ENCODE measurements at places on chromosomes 1 and 21.

- no peaks in the 10 kb centered on the region for H3K4me1 ChIP-seq
- no peaks in the 10 kb centered on the region for H3K36me3 ChIP-seq
- H3K27ac ChIP-seq: no peak overlapping the region
- no peaks in the 10 kb centered on the region for H3K27me3 ChIP-seq
- H3K4me3 ChIP-seq: no peak overlapping the region
These were observed 205.0 kb downstream of the HIVEP3 start for GRCh38 chr1:41713557-41714327.

GRCh38 chr1:223079498-223079897 is 63.5 kb downstream of the TLR5 start:
- no peak overlapping the region for H3K4me3 ChIP-seq
- H3K4me1 ChIP-seq: no peaks in the 10 kb centered on the region
- H3K27ac ChIP-seq: no peak overlapping the region
- no peak for DNase-seq
- no peaks in the 10 kb centered on the region for H3K36me3 ChIP-seq
- 0 out of 2 replicates have a peak, but pooled peaks cover 4% of the 10 kb centered on the region for H3K27me3 ChIP-seq

- no peak for DNase-seq
- no peaks in the 10 kb centered on the region for H3K4me1 ChIP-seq
- no peak overlapping the region for H3K4me3 ChIP-seq
- H3K36me3 ChIP-seq: no peaks in the 10 kb centered on the region
- H3K27ac ChIP-seq: no peak overlapping the region
These were observed 4.2 kb downstream of the SPATA21 start for GRCh38 chr1:16433030-16433429.

DNA sequence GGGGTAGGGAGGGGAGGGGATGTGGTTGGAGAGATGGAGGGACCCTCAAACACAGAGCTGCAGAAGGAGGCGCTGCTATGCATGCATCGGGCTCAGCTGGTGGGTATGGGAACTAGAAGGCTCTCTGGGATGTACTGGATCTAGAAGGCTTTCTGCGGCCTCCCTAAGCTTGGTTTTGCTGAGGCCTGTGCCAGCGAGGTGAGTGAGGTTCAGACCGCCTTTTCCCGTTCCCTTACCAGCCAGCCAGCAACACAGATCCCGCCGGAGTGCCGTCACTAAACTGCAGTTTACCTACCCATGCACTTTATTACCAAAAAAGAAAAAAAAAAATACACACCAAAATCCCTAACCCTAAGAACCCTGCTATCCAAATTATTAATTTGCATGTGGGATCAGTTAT is 180.2 kb downstream of the PRDM16 start:
- no peaks in the 10 kb centered on the region for H3K27me3 ChIP-seq
- no peaks in the 10 kb centered on the region for H3K4me1 ChIP-seq
- no peak overlapping the region for H3K27ac ChIP-seq
- H3K36me3 ChIP-seq: no peaks in the 10 kb centered on the region
- DNase-seq: no peak

- no peaks in the 10 kb centered on the region for H3K36me3 ChIP-seq
- peak within 1 kb of the TSS; percentile 45 for H3K4me3 ChIP-seq
- DNase-seq: no peak
- H3K27ac ChIP-seq: no peak within 1 kb of the TSS
These were observed at the start of gene MIXL1 for GRCh38 chr1:226223157-226223785. Gene MIXL1, plus strand, starts transcription at chr1:226223664. Its CDS starts 18 bp downstream, at chr1:226223682.

GRCh38 chr1:57111175-57111574 is 145.4 kb upstream of the C8B start:
- DNase-seq: no peak
- H3K27ac ChIP-seq: no peak overlapping the region
- H3K4me1 ChIP-seq: no peaks in the 10 kb centered on the region
- H3K4me3 ChIP-seq: no peak overlapping the region

DNA sequence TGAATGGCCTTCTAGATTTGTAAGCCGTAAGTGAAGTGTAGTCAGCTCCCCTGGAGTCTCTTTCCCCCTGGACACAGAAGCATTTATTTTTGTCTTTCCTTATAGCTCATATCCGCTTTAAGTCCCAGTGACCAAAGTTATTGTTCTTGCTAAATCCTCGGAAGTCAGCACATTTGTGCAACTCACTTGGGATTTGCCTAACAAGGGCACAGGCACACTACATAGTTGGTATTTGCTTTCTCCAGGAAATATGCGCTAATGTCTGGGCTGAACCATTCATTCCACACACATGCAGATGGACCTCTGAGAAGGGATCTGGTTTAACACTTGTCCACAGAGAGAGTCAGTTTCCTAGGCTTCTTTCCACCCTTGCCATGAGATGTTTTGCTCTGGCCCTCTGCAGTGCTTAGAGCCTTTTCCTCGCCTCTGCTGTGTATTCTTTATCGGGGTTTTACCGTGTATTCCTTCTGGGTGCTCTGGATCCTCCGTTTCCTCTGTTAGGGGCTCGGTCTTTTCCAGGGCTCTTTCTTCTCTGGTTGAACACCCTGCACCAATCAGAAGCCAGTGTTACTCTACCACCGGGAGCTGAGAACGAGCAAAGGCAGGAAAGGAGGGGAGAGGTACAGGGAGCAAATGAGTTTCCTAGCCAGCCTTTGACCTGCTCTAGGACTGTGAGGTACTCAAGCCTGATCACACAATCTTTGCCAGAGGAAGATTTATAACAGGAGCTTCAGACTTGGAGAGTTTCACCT is 72.4 kb downstream of the ABCA4 start:
- DNase-seq: no peak
- H3K27me3 ChIP-seq: no peaks in the 10 kb centered on the region
- no peak overlapping the region for H3K4me3 ChIP-seq
- H3K4me1 ChIP-seq: peaks cover 48% of the 10 kb centered on the region
- H3K27ac ChIP-seq: peak overlapping the region; percentile 88

DNA sequence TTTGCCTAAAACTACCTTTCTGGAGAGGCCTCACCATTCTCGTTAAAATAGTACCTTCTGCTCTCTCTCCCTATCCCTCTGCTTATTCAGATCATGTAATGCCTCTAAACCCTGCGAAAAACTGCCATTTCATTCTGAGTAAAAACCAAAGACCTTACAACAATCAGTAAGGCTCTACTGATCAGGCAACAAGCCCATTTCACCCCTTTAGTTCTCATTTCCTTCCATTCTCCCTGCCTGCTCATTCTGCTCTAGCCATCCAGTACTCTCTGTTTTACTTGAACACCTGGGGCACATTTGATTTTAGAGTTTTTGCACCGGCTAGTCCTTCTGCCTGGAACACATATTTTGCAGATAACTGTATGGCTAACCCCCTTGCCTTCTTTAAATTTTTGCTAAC is 187.8 kb downstream of the COQ8A start:
- H3K36me3 ChIP-seq: 0 out of 2 replicates have a peak, but pooled peaks cover 2% of the 10 kb centered on the region
- H3K4me1 ChIP-seq: no peaks in the 10 kb centered on the region
- no peak overlapping the region for H3K27ac ChIP-seq
- no peak for DNase-seq

- no peaks in the 10 kb centered on the region for H3K27me3 ChIP-seq
- peak overlapping the region; percentile 89 for H3K4me3 ChIP-seq
- H3K36me3 ChIP-seq: peaks cover 9% of the 10 kb centered on the region
- H3K4me1 ChIP-seq: peaks cover 30% of the 10 kb centered on the region
- H3K27ac ChIP-seq: peak overlapping the region; percentile 99
These were observed 1.5 kb downstream of the CSDE1 start for GRCh38 chr1:114756009-114756892.

DNA sequence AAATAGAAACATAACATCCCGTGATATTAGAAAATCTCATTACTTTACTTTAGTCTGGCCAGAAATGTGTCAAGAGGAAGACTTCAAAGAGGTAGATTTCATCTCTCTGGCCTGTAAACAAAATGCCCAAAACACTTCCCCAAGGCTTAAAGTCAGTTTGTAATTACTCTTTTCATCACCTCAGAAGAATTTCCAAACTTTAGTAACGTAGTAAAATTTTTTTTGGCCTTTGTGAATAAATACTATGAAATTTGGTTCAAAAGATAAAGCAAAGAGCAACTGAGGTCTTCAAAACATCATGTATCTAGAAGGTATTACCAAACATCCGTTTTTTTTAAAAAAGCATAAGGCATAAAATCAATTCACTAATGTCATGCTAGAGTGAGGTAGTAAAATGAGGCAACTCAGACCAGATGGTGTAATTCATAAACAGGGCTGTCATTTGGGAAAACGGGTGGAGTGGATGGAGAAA is 51.4 kb downstream of the LEPR start:
- H3K36me3 ChIP-seq: no peaks in the 10 kb centered on the region
- H3K4me1 ChIP-seq: no peaks in the 10 kb centered on the region
- H3K27me3 ChIP-seq: no peaks in the 10 kb centered on the region
- no peak for DNase-seq

GRCh38 chr1:151994956-151995355 is 1.3 kb upstream of the S100A10 start:
- H3K27ac ChIP-seq: peak overlapping the region; percentile 98
- peak; percentile 98 for DNase-seq
- peaks cover 45% of the 10 kb centered on the region for H3K4me1 ChIP-seq

GRCh38 chr1:78277253-78277652 is 213.5 kb upstream of the PTGFR start:
- H3K27ac ChIP-seq: no peak overlapping the region
- no peaks in the 10 kb centered on the region for H3K27me3 ChIP-seq
- H3K36me3 ChIP-seq: no peaks in the 10 kb centered on the region
- no peak overlapping the region for H3K4me3 ChIP-seq
- H3K4me1 ChIP-seq: no peaks in the 10 kb centered on the region
- no peak for DNase-seq

- no peak overlapping the region for H3K27ac ChIP-seq
- no peak for DNase-seq
- H3K36me3 ChIP-seq: no peaks in the 10 kb centered on the region
- H3K4me3 ChIP-seq: no peak overlapping the region
- peaks cover 7% of the 10 kb centered on the region for H3K27me3 ChIP-seq
These were observed 2.1 kb upstream of the KIF21B start for GRCh38 chr1:201025571-201026002.

- H3K36me3 ChIP-seq: no peaks in the 10 kb centered on the region
- no peak for DNase-seq
- H3K4me3 ChIP-seq: no peak overlapping the region
- H3K4me1 ChIP-seq: no peaks in the 10 kb centered on the region
These were observed 19.8 kb upstream of the MUTYH start for GRCh38 chr1:45359882-45360513.

DNA sequence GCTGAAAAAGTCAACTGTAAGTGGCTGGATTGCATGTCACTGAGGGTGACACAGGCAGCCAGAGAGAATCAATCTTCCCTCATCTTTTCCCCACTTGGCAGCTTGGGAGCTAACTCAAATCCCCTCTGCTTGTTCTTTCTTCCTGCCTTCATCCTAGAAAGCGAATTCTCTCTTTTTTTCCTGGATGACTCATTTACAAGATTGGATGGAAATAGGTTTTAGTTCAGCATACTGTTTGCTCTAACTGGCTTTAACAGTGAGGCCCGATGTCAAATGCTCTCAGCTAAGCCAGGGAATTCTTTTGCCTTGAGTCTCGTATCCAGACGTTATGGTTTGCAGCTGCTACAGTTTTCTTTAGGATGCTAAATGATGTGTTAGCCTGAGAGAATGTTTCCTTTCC is 72.7 kb downstream of the HUNK start:
- no peak for DNase-seq
- no peak overlapping the region for H3K27ac ChIP-seq
- peaks cover 2% of the 10 kb centered on the region for H3K27me3 ChIP-seq

GRCh38 chr1:193070386-193070753 is 11.0 kb downstream of the RO60 start:
- H3K4me3 ChIP-seq: no peak overlapping the region
- H3K27ac ChIP-seq: no peak overlapping the region
- DNase-seq: no peak
- H3K36me3 ChIP-seq: no peaks in the 10 kb centered on the region
- H3K4me1 ChIP-seq: peaks cover 10% of the 10 kb centered on the region

GRCh38 chr1:24385160-24385940 is 28.2 kb downstream of the STPG1 start:
- H3K4me1 ChIP-seq: no peaks in the 10 kb centered on the region
- H3K27ac ChIP-seq: peak overlapping the region; percentile 49
- no peak for DNase-seq
- H3K36me3 ChIP-seq: no peaks in the 10 kb centered on the region
- H3K27me3 ChIP-seq: no peaks in the 10 kb centered on the region

GRCh38 chr1:83766241-83766691 is 232.7 kb downstream of the TTLL7 start:
- DNase-seq: no peak
- H3K4me1 ChIP-seq: no peaks in the 10 kb centered on the region
- H3K27ac ChIP-seq: no peak overlapping the region
- peaks cover 25% of the 10 kb centered on the region for H3K27me3 ChIP-seq
- H3K4me3 ChIP-seq: no peak overlapping the region

- H3K27me3 ChIP-seq: 0 out of 2 replicates have a peak, but pooled peaks cover 2% of the 10 kb centered on the region
- H3K36me3 ChIP-seq: no peaks in the 10 kb centered on the region
- no peak overlapping the region for H3K4me3 ChIP-seq
- DNase-seq: no peak
- no peak overlapping the region for H3K27ac ChIP-seq
These were observed 203.2 kb downstream of the C1orf94 start for GRCh38 chr1:34379911-34380310.

- H3K27ac ChIP-seq: no peak overlapping the region
- H3K4me3 ChIP-seq: no peak overlapping the region
- no peak for DNase-seq
- no peaks in the 10 kb centered on the region for H3K4me1 ChIP-seq
- H3K27me3 ChIP-seq: no peaks in the 10 kb centered on the region
- H3K36me3 ChIP-seq: no peaks in the 10 kb centered on the region
These were observed 84.6 kb upstream of the B3GALT2 start for GRCh38 chr1:193270996-193271395.

All from Panc1 (cell line).